ENCODE measurements at places on chromosomes 16 and 17.

- no peak for DNase-seq
These were observed 28.2 kb downstream of the BRD7 start for GRCh38 chr16:50340578-50340977.

DNA sequence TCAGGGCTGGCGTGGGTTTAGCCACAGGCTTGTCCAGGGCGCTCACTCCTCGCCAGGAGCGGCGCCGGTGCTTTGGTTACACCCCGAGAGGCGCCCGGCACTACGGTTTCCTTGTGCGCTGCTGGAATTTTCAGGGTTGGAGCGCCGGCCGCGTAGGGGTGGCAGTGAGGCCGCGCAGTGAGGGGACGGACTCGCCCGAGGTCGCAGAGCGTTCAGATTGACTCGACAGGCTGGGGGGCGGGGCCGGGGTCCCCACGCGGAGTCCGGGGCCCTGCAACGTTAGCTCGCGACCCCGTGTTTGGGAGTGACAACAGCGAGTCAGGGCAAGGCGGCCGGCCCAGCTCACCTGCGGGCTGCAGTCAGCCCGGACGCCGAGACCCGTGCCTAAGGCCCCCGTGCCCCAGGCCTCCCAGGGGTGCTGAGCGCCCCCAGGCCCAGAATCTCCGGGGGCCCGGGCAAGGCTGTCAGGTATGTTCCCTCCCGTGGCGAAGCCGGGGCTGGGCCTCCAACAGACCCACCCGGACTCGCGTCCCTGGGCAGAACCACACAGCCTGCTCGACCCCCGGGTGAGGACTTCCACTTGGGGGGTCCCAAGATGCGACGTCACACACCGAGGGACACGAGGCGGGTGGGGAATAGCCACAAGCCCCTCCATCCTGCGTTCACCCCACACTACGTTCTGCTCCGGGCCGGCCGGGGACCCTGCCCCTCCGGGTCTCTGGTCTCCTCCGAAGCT is 1.3 kb upstream of the ACTG1 start:
- DNase-seq = no peak

DNA sequence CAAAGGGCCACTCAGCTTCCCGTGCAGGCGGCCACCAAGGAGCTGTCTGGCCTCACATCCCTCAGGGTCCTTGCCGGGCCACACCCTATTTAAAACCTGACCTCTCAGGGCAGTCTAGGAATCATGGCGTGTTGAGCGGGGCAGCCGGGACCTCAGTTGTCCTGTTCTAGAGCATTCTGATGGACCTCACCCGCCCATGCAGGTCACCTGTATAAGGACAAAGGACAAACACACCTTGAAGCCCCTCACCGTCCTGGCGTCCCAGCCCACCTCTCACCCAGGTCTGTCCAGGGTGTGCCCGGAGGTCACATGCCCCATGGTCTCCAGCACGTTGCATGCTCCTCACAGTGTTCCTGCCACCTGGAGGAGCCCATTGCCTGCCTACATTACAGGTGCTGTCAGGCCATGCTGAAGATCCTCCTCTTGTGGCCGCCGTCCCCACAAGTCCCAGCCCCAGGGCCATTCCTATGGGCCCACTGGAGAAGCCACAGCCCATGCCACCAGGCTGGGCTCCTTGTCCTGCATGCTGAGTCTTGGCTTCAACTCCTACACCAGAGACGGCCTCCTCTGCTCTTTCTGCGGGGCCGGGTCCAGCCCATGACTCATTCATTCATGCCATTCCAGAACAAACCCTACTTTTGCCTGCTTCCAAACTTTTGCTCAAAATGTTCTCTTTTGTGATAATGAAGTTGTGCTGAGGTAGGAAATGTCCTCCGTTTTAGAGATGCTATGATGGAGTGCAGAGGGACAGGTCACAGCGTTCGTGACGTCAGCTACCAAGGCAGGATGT is 46.3 kb downstream of the PEMT start:
- no peak for DNase-seq

GRCh38 chr16:82972331-82972919 is 345.7 kb downstream of the CDH13 start:
- DNase-seq = no peak

- DNase-seq = no peak
These were observed 80.8 kb upstream of the CCL1 start for GRCh38 chr17:34443619-34444469.

- no peak for DNase-seq
These were observed 84.1 kb upstream of the DNAJA2 start for GRCh38 chr16:47057630-47057993.

- no peak for DNase-seq
These were observed 1.3 kb downstream of the GNGT2 start for GRCh38 chr17:49209061-49209571.

All from NCI-H510A (cell line).